ENCODE measurements at places on chromosomes 5 and 9.

- H3K4me1 ChIP-seq: peaks cover 2% of the 10 kb centered on the region
- H3K27ac ChIP-seq: no peak overlapping the region
- no peak overlapping the region for H3K4me3 ChIP-seq
- no peaks in the 10 kb centered on the region for H3K36me3 ChIP-seq
These were observed 30.7 kb downstream of the IFNW1 start for GRCh38 chr9:21110708-21111576.

- no peaks in the 10 kb centered on the region for H3K27me3 ChIP-seq
- no peak overlapping the region for H3K27ac ChIP-seq
- no peaks in the 10 kb centered on the region for H3K36me3 ChIP-seq
- H3K4me3 ChIP-seq: no peak overlapping the region
- no peak for DNase-seq
- H3K4me1 ChIP-seq: peaks cover 19% of the 10 kb centered on the region
These were observed 18.9 kb upstream of the PFDN1 start for GRCh38 chr5:140321796-140322195.

GRCh38 chr5:114789773-114790402, 379.8 kb downstream of the TRIM36 start:
- no peaks in the 10 kb centered on the region for H3K4me1 ChIP-seq
- no peak overlapping the region for H3K4me3 ChIP-seq
- peak; percentile 15 for DNase-seq

DNA sequence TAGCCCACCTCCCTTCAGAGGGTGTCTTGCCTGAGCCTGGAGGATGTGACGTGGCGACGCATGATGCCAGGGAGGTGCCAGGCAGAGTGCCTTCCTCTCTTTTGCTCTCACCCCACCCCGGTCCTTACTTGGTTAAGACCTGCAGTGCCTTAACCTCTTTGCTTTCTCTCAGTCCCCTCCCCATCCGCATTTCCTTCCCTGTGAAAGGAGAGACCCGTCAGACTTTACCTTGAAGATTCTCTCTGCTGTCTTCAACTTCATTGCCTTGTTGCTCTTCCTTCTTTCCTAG, 52.0 kb upstream of the NCS1 start:
- H3K4me1 ChIP-seq: no peaks in the 10 kb centered on the region
- peaks cover 65% of the 10 kb centered on the region for H3K36me3 ChIP-seq
- no peaks in the 10 kb centered on the region for H3K27me3 ChIP-seq
- H3K27ac ChIP-seq: no peak overlapping the region
- no peak overlapping the region for H3K4me3 ChIP-seq
- no peak for DNase-seq

GRCh38 chr9:91006046-91006445, 204.4 kb downstream of the SYK start:
- DNase-seq: no peak
- no peaks in the 10 kb centered on the region for H3K4me1 ChIP-seq

DNA sequence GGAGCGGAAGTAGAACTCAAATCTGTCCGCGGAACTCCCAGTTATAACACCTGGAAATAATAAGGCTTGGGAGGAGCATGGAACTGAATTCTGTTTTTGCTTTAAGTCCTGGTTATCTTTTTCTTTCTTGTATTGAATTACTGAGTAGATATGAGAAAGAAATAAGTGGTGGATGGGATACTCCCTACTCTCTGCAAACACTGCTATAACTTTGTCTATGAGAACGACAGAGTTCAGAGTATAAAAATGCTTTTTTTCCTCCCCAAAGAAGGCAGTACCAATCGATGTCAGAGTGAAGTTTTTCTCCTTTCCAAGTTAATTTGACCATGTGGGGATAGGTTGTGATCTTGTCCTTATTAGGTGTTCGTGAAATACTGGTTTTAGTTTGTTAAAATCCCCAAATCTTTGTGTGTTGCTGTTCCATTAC, 1.2 kb downstream of the RIC1 start:
- H3K36me3 ChIP-seq: no peaks in the 10 kb centered on the region
- no peaks in the 10 kb centered on the region for H3K27me3 ChIP-seq
- peak overlapping the region; percentile 90 for H3K27ac ChIP-seq
- no peak overlapping the region for H3K4me3 ChIP-seq

- no peak overlapping the region for H3K4me3 ChIP-seq
- no peak for DNase-seq
- no peaks in the 10 kb centered on the region for H3K27me3 ChIP-seq
- no peak overlapping the region for H3K27ac ChIP-seq
- no peaks in the 10 kb centered on the region for H3K4me1 ChIP-seq
These were observed 361.3 kb downstream of the ENC1 start for GRCh38 chr5:74279244-74279643.

DNA sequence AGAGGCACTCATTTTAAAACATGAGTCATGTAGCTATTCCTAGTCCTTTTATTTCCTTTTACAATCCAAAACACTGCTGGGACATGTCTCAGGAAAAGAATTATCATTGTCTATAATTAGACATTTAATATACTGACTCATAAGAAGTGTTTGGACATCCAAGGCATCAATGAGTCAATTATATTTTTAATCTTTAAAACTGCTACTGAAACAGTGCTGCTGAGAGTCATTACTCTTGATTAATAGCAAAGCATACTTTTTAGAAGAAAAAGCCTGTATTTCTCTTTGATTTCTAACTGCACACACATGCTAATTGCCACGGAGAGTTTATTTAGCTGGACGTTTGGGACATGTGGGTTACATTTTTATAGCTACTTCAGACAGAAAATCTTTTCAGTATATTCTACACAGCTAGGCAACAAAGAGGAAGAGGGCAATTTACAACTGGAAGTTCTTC, 1249.0 kb upstream of the CDH18 start:
- H3K36me3 ChIP-seq: no peaks in the 10 kb centered on the region
- H3K4me3 ChIP-seq: no peak overlapping the region
- H3K27ac ChIP-seq: no peak overlapping the region
- no peak for DNase-seq
- H3K27me3 ChIP-seq: no peaks in the 10 kb centered on the region

- no peak overlapping the region for H3K4me3 ChIP-seq
- no peaks in the 10 kb centered on the region for H3K27me3 ChIP-seq
- no peak overlapping the region for H3K27ac ChIP-seq
- no peak for DNase-seq
- no peaks in the 10 kb centered on the region for H3K4me1 ChIP-seq
These were observed 13.9 kb upstream of the COL5A1 start for GRCh38 chr9:134627417-134628353.
